ENCODE measurements at places on chromosomes 4 and X.

- no peak for DNase-seq
Measured at GRCh38 chr4:94216394-94216793, 8.7 kb downstream of the SMARCAD1 start.

DNA sequence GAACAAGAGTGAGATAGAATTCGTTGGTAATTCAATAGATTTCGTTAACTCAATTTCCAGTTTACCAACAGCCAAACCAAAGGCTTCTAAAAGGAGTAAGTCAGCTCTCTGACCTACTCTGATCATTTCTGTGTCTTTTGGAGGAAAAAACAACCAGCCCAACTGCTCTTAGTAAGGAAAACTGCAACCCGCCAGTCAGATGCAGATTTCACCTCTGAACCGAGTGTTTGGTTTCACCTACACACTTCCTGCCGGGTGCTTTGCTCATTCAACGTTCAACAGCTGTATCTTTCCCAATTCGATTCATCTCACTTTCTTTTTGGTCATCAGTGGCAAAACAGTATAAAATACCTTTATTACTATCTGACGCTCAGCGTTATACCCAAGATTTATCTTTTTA, 24.5 kb downstream of the TMSB4X start:
- no peak for DNase-seq

- no peak for DNase-seq
Measured at GRCh38 chrX:133849676-133850075, 135.7 kb downstream of the GPC3 start.

DNA sequence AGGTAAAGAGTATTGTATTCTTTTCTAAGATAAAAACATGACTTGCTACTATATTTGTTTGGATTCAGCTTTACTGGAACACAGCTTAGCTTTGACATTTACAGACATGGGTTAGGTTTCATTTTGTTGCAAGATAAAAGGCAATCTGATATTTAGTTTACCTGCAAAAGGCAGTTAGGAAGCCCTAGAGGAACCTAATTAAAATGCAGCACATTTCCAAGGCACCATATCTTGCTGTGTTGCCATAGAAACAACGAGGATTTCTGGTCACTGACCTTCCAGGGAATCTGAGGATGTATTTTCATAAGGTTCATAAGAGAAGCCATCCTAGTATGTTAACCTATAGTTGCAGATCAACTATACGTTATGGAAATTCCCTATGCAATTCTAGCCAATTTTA, 116.0 kb downstream of the SNCA start:
- DNase-seq: no peak

DNA sequence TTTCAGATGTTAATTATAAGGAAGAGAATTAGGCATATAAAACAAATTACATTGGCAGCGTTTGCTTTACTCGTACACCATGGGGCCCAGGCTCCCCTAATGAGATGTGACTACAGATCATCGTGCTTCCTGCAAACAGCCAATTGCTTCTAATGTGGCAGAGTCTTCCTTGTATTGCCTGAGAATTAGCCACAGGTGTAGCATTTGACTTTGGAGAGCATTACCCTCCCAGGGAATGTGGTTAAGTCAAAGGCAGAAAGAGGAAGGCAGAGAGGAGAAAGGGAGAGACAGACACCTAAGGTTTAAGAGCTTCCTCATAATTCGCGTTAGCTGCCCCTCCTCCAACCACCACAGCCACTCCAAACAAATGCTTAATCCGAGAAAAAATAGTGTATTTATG, 97.0 kb downstream of the MID1IP1 start:
- no peak for DNase-seq

- peak; percentile 2 for DNase-seq
Measured at GRCh38 chrX:111445485-111445884, 33.5 kb upstream of the DCX start.

DNA sequence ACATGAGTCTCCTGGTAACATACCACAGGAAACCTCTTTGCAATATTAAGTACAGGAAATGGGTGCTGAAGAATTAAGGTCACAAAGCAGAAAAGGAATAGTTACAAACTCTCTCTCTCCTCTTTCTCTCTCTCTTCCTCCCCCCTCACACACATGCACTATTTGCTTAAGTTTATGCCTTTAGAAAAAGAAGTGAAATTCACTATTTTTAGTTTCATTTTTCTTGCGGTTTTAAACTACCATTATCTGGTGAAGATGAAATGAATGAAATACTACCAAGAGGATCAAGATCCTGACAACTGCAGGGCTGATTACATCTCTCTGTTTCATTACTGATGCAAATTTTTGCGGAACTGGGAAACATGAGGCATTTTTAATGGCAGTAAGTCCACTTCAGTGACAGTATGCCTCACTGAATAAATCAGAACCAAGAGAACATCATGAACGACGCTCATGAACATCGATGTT, 64.3 kb upstream of the FTHL17 start:
- DNase-seq: no peak

- DNase-seq: no peak
Measured at GRCh38 chr4:1375761-1376322, 28.8 kb downstream of the UVSSA start.

GRCh38 chr4:187602339-187603092, 393.1 kb upstream of the ZFP42 start:
- DNase-seq: no peak

GRCh38 chr4:186307497-186307896, 41.5 kb downstream of the F11 start:
- DNase-seq: no peak

- no peak for DNase-seq
Measured at GRCh38 chr4:55386073-55386472, 9.7 kb upstream of the TMEM165 start.

DNA sequence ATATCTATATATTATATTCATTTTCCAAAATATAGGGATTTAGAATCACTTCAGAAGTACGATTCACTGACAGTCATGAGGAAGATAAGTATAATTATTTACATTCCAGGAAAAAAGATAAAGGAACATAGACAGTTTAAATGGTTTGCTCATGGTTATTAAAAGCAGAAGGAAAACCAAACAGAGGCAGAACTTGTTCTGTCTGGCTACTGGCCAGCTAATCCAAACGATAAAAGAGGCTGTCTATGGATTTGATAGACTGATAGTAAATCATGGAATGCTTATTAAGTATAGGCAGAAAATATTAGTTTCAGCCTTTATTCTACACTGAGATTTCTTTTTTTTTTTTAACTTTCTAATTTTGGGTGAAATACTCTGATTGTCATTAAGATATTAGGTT, 50.2 kb downstream of the RPGR start:
- no peak for DNase-seq

- DNase-seq: no peak
Measured at GRCh38 chrX:107730991-107731766, 44.4 kb downstream of the TSC22D3 start.

- DNase-seq: no peak
Measured at GRCh38 chr4:176307666-176307930, 12.2 kb upstream of the SPCS3 start.
